ENCODE measurements at places on chromosomes 16 and 17. TPM values are rescaled to one million over a fixed set of nuclear protein-coding genes. Genes with fewer than 3 reads are reported as not detected.

The LRRC36 gene
- polyA plus RNA-seq: 0.22 TPM

The TMEM238L gene
- not detected for polyA plus RNA-seq

The SCGB1C2 gene
- polyA plus RNA-seq: not detected

The NHLRC4 gene
- 0.90 TPM for polyA plus RNA-seq

The OR2C1 gene
- 0.24 TPM for polyA plus RNA-seq

The SHCBP1 gene
- polyA plus RNA-seq: 9.6 TPM

The HLF gene
- polyA plus RNA-seq: 4.7 TPM

The CCDC78 gene
- 0.70 TPM for polyA plus RNA-seq

The ABCC6 gene
- polyA plus RNA-seq: 0.94 TPM

The WSCD1 gene
- 28.6 TPM for polyA plus RNA-seq

The PRKCB gene
- 1.6 TPM for polyA plus RNA-seq

The HIC1 gene
- 28.3 TPM for polyA plus RNA-seq

The PLA2G10 gene
- polyA plus RNA-seq: 0.71 TPM

The AATK gene
- polyA plus RNA-seq: 8.4 TPM

The SAT2 gene
- polyA plus RNA-seq: 66.3 TPM

The RIPOR1 gene
- polyA plus RNA-seq: 40.2 TPM

The PERCC1 gene
- polyA plus RNA-seq: not detected

The GINS2 gene
- polyA plus RNA-seq: 12.1 TPM

The ZNF764 gene
- 6.1 TPM for polyA plus RNA-seq

The MEFV gene
- polyA plus RNA-seq: 0.22 TPM

The CCDC40 gene
- 3.4 TPM for polyA plus RNA-seq

The TBX6 gene
- polyA plus RNA-seq: 0.32 TPM

The KRT9 gene
- polyA plus RNA-seq: not detected
